Stimulated activated CD4-positive, alpha-beta T cell treated with anti-CD3 and anti-CD28 coated beads, Interleukin-4, amount 100 ng/mL, for 48 hours (primary cell): ENCODE measurements at places on chromosomes 13 and 19.

DNA sequence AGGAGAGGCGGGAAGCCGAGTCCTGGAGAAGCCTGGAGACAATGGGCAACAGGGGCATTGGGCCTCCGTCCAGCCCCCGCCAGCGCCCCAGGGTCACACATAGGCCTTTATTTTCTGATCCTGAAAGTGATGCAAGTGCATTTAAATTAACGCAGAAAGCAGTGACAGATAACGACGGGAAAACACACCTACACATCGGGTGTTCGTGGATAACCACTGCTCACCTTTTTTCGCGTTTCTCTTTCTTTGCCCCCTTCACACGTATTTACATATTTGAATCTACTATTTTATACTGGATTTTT is 30.4 kb upstream of the GRTP1 start:
- DNase-seq = no peak

- no peak for DNase-seq
Measured at GRCh38 chr13:42076309-42076713, 27.9 kb downstream of the DGKH start.

GRCh38 chr13:48492470-48493065 is 40.3 kb downstream of the RCBTB2 start:
- peak; percentile 38 for DNase-seq

GRCh38 chr19:29872224-29872731 is 60.5 kb downstream of the CCNE1 start:
- no peak for DNase-seq

GRCh38 chr13:37596805-37597204 is 1.8 kb downstream of the POSTN start:
- no peak for DNase-seq

DNA sequence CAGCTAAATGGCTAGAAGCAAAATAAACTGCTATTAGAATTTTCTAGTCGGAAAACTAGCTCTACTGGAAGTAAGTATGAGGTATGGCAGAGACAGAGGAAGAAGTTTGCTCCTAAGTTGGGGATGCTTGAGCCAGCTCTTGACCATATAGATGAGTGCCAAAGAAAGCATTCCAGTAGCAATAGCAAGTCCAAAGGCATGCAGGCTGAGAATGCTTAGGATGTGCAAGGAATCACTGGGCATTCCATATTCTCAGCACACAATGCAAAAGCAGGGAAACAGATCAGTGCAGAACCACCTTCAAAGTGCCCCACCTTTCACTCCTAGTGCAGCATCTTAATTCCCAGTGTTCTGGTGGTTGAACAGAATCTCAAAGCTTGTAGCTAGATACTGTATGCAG is 32.9 kb downstream of the SERTM1 start:
- DNase-seq = no peak

DNA sequence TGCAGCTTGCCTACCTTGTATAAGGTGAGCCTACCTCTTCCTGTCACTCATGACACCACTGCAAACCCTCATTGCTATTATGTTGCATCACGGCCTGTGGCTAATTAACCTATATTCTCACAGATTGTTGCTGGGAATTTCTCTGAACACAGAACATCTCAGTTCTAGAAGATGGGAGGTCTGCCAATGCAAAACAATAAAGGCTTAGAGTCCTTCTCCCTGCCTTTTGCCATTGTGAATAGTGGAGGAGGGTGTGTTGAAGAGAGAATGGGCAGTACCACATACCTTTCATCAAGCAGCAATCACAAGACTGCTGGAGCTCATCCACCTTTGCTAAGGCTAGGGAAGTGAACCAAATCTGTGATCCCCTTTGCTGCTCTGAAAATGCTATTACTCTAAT is 34.4 kb downstream of the WDFY2 start:
- DNase-seq = no peak

DNA sequence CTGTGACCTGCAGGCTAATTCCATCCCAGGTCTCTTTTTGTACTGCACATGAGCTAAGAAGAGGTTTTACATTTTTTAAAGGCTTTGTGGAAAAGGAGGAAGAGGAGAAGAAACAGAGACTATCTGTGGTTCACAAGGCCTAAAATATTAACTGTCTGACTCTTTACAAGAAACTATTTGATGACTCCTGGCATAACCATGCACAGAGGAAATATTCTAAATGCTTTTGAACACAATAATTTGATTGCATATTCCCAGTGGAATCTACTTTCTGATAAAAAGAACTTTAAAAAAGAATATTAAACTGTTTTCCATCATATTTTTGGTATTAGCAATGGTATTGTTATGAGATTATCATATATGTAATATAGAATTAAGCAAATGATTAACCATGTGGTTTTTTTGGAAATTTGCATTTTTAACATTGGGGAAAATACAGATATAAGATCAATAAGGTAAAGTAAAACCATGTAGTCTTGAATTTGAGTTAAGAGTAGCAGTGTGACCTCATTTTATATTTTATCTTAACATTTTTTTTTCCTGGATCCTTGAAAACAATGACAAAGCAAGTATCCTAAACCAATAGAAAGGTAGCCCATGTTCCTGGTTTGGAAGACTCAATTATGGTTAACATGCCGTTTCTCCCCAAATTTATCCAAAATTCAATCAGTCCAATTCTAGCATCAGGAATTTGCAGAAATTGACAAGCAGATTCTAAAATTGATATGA is 251.0 kb downstream of the UQCRFS1 start:
- DNase-seq = no peak

GRCh38 chr13:28173793-28174192 is 35.4 kb downstream of the PAN3 start:
- no peak for DNase-seq

DNA sequence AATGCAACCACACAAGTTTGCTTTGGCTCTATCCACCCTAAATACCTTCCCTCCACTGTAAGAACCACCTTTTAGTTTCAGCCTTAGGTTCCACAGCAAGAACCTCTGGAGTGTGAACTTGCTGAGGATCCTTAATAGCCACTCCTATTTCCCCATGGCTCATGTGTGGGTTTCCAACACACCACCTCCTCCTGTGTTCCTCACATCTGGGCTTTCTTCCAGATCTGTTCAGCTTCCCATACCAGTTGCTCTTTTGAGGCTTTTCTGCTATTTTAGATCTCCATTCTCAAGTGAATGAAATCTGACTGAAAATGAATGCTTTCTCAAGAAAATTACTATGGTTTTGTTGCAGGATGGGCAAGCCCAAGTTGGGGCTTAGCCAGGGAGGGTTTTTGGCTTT is 104.8 kb upstream of the MIR17HG start:
- DNase-seq = no peak

GRCh38 chr13:65656740-65657329 is 1573.3 kb downstream of the PCDH9 start:
- DNase-seq = no peak

DNA sequence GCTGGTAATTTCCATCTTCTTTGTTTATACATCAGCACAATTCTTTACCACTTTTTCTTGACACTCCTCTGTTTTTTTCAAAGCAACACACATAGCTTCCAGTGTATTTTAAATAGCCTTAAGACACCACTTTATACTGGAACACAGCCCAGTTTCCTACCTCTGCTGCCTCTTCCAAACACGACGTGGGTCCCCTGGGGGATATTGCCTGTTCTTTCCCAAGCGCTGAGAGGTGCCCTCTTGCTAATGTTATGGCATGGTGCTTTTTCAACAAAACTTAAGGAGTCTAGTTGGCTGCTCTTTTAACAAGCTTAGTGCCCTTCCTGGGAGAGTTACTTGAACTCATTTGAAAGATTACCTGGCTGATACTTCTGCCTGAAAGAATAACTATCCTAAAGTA is 112.7 kb downstream of the OLFM4 start:
- no peak for DNase-seq

DNA sequence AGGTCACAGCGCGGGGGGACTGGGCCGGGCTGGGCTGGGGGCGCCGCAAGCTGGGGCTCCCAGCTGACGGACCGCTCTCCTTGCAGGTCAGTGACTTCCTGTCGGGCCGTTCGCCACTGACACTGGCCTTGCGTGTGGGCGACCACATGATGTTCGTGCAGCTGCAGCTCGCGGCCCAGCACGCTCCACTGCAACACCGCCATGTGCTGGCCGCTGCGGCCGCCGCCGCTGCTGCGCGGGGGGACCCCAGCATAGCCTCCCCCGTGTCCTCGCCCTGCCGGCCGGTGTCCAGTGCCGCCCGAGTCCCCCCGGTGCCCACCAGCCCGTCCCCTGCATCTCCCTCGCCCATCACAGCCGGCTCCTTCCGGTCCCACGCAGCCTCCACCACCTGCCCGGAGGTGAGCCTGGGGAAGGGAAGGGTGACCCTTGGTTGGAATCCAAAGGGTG is 5.7 kb downstream of the MIDN start:
- DNase-seq = no peak

DNA sequence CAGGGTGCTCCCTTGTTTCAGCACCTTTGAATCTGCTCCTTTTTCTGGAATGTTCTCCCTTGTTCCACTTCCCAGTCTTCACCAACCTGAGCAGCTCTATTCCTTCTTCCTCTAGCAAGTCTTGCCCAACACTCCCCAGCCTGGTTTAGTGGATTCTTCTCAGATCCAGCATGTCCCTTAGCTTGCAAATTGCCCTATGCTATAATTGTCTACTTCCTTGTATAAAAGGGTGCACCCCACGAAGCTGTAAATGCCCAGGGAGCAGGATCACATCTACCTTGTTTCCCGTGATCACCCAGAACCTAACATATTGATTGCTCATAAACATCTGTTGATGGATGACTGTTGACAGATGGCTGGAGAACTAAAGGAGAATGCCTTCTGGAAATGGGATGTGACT is 93.2 kb upstream of the C1QTNF9B start:
- no peak for DNase-seq

DNA sequence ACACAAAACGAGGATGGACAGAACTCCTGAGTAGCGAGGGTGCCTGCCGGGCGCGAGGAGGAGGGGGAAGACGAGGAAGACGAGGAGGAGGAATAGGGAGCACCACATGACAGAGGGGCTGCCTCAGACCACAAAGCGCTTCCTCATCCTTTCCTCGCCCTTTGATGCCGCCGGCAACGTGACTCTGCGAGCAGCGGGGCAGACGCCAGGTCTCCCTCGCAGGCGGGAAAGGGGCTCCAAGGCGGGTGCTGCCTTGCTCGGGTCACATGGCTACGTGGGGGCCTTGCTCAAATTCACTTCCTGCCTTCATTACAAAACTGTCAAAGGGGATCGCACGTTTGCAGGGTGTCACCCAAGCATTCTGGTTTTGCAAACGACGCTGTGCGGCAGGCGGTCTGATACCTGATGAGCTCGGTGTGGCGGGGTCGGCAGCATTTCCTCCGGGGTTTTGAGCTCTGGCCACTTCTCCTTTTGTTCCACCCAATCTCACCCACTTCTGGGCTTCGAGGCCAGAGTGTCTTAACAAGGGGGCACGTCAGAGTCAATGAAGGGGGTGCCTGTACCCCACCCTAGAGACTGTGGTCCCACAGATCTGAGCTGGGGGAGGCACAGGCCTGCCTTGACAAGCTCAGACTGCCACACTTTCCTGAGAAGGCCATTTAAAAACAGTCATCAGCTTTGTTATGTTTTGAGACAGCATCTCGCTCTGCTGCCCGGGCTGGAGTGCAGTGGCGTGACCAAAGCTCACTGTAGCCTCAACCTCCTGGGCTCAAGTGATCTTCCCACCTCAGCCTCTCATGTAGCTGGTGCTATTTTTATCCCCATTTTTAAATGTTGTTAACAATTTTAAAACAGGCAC is 14.9 kb downstream of the MAP2K2 start:
- no peak for DNase-seq

- no peak for DNase-seq
Measured at GRCh38 chr19:6273701-6274601, 5.8 kb downstream of the MLLT1 start.

DNA sequence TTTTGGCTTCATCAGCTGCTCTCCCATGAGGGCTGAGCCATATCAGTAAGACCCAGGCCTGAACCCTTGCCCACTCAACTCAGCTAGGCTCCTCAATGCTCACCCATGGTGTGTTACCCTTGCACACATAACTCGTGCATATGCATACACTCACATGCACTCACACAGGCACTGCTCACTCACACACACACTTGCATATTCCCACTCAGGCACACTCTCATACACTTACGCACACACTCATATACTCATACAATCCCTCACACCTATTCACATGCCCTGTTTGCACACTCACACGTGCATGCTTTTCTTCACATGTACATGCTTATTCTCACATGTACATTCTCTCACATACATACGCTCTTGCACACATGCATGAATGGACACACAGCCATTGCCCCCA is 93.8 kb downstream of the SLC7A1 start:
- no peak for DNase-seq
